ENCODE measurements at places on chromosomes 2 and 18.

GRCh38 chr2:162149466-162149865, 2.6 kb downstream of the GCG start:
- DNase-seq = no peak

- no peak for DNase-seq
Observed at GRCh38 chr18:63186520-63187222, 132.9 kb downstream of the BCL2 start.

GRCh38 chr2:96323849-96324248, 1.3 kb upstream of the ITPRIPL1 start:
- DNase-seq = no peak

GRCh38 chr2:108330979-108331378, 42.3 kb downstream of the SULT1C2 start:
- no peak for DNase-seq

DNA sequence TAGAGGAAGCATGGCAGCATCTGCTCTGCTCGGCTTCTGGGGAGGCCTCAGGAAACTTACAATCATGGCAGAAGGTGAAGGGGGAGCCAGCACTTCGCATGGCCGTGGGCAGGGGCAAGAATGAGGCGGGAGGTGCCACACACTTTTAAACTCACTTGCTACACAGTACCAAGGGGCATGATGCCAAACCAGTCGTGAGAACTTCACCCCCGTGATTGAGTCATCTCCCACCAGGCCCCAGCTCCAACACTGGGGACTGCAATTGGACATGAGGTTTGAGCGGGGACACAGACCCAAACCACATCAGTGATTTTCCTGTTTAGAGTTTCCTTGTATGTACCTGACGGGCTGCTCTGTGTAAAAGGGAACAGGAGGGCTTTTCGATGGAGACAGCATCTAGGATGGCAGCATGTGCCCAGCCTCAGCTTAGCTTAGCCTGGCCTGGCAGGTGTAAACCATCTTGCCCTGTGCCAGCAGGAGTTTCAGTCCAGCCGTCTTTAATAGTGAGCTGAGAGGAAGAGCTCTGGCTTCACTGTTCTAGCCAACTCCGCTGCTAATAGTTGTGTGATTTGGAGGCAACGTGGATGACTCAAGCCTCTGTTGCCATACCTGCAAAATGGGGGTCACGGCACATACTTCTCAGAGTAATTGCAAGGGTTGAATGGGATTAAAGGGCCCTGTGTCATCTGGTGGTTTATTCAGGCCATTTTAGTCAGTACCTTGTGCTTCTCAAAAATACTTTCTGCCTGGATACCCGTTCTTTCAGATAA, 101.8 kb downstream of the ASAP2 start:
- DNase-seq = no peak

GRCh38 chr2:178892751-178893625, 85.8 kb upstream of the TTN start:
- no peak for DNase-seq

DNA sequence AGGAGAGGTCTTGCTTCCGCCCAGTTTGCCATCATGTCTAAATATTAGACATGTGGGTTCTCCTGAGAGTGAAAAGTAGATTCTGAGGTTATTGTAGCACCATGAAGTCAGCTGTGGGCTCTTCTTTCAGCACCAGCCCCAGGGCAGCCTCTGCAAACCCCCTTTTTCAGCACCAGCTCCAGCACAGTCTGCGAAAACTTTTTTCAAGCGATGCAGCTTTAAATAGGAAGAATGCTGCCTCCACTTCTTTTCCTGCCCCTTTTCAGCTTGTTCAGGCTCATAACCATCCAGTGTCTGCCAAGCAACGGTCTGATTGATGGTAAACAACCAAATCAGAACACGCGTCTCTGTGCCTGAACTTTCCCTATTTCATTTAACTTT, at the start of gene COL5A2:
COL5A2 (minus strand) TSS at position 192 of the 381 bp plus-strand sequence; CDS start at position 35, 157 bp downstream.
- DNase-seq = no peak

DNA sequence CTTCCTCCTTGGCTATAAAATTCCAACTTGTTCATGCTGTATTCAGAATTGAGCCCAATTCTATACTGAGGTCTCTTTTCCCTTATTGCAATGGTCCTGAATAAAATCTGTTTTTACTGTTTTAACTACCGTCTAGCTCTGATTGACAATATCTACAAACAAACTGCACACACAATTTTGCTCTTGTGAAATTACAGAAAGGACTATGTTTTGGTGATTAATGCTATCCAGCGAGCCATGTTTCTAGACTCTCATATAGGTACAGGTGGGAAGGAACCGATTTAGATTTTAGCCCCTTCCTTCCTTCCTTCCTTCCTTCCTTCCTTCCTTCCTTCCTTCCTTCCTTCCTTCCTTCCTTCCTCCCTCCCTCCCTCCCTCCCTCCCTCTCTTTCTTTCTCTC, 254.4 kb downstream of the SLC4A3 start:
- no peak for DNase-seq

- no peak for DNase-seq
Observed at GRCh38 chr2:21231985-21232384, 108.2 kb downstream of the TDRD15 start.

DNA sequence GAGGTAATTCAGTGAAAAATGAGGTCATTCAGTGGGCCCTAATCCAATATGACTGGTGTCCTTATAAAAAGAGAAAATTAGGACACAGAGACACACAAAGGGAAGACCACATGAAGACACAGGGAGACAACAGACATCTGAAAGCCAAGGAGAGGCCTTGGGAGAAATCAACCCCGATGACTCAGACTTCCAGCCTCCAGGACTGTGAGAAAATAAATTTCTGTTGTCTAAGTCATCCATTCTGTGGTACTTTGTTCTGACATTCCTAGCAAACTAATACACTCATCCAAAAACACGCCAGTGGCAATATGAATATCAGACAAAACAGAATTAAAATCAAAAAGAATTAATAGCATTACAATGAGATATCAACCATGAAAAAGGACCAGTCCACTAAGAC, 303.7 kb downstream of the SS18 start:
- DNase-seq = no peak

GRCh38 chr2:71277536-71278103, 50.7 kb upstream of the PAIP2B start:
- DNase-seq = no peak

DNA sequence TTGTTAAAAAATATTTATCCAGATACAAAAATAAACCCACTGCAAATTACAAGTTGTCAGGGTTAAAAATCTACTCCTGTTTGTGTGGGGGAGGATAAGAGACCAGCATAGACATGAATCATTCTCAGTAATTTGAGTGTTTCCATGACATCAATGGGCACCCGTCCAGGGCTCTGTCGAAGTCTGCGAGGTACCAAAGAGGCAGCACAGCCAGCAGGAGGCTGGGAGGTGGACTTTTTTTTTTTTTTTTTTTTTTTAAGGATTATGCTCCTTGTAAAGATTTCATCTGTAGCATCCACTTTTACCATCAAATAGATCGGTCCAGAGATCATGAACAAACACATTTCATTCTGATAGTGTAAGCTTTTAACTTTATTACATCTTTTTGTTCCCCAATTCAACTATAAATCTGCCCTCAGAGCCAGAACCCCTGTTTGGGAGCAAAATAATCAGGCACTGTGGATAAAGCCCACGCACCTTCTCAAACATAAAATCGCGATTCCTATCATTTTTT, 182.0 kb downstream of the TCF4 start:
- DNase-seq = no peak

GRCh38 chr2:193907561-193907960, 1712.8 kb upstream of the TMEFF2 start:
- no peak for DNase-seq

GRCh38 chr2:229571243-229571642, 143.1 kb downstream of the DNER start:
- no peak for DNase-seq

- DNase-seq = no peak
Observed at GRCh38 chr2:134079373-134079772, 174.5 kb upstream of the MGAT5 start.

- no peak for DNase-seq
Observed at GRCh38 chr2:205675861-205676516, 6.3 kb upstream of the NRP2 start.

DNA sequence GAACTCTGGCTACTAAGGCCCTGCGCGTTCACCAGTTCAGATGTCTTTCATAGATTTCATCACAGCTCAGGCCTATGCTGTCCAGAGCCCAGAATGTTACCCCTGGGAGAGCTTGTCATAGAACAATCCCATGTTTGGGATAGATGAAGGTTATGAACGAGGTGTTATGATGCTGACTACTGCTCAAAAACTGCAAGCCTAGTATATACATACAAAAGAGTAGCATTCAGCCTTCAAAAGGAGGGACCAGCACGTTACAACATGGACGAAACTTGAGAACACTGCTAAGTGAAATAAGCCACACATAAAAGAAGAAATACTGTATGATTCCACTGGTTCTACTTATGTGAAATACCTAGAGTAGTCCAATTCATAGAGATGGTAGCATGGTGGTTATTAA, 401.9 kb downstream of the NBAS start:
- DNase-seq = no peak

GRCh38 chr2:175984846-175985245, 17.2 kb downstream of the LNPK start:
- DNase-seq = no peak

DNA sequence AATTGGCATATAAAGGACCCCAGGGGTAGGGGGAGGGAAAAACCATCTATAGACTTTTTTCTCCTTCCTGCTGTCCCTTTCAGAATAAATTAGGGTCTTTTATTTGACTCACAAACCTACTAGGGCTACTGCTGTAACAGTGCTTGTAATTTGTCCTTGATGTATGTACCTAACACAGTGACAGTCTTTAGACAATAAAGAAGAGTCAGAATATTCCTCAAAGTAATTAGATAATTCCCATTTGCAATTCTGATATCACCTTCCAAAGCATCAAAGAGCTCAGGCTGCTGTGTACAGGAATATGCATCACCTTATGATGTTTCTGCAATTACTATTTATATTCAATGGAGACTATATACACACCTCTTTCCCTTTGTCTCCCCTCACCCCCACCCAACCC, 161.7 kb downstream of the MREG start:
- DNase-seq = no peak

DNA sequence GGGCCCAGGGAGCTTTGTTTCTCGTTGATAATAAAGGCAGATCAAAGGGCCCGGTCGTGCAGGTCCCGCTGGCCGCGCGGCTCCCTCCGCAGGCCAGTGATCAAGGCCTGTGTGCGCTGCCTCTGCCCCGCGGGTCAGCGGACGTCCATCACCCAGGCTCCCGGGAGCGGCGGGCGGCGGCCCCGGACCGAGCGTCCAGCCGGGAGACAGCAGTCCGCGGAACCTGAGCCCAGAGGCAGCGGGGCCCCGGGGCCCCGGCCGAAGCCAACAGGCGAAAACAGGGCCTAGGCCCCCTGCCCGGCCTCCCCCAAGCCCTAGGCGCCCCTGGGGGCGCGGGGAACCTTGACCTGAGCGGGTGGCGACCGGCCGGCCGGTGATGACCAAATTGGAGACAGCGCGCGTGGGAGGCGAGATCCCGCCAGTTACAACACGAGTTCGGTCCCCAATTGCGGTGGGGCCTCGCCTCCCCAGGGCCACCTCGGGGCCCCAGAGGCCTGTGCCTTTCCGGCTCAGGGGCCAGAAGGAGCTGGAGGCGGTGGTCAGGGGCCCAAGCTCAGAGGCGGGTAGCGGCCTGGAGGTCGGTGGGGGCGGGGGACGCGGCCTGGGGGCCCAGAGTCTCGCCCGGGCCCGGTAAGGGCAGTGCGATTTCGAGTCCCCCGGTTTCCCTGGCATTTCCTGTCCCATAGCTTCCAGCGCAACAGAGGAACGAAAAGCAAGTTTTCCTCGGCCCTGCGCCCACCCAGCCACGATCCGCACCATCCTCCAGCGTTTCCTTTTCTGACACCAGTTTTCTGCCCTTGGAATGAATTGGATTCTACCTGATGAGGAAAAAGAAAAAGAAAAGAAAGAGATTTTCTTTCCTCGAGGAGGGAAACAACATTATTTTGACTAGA, 5.9 kb downstream of the SP9 start:
- DNase-seq = no peak

Measured in stimulated activated CD4-positive, alpha-beta T cell treated with anti-CD3 and anti-CD28 coated beads, Interleukin-1b, Interleukin-23, amount 100 ng/mL, for 1 hour (primary cell).